ENCODE measurements at places on chromosomes 6 and 20.

DNA sequence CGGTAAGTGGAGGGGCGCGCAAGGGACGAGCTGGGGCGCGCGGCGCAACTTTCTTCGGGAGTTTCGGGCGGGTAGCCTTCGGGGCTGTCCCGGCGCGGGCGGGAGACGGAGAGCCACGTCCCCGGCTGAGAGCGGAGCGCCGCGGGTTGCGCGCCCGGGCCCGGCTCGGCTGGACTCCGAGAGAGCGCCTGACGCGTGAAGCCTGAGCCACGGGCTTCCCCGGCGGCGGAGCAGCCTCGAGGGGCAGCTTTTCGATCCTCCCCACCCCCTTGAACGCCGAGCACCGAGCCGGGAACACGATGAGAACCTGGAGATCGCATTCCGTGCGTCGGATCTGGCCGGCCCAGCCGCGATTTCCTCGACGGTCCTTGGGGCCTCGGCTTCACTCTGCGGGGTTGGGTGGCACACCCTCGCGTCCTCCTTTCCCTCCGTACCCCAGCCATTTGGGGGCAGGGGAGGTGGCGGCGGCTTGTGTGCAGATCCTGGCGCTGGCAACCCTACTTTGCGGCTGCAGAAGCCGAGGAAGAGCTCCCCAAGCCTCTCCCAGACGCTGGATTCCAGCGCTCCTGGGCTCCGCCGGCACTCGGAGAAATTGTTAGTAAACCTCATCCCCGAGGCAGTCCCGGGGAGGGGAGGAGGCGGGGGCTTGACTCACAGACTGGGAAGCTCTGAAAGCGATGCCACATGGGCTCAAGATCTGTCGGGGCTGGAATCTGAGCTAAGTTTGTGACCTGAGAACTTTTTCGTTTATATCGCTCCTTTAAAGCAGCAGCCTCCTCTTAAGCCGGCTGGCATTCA is 572 bp downstream of the DSE start:
- peak; percentile 59 for DNase-seq

- DNase-seq, result peak; percentile 41
These were observed 44.8 kb upstream of the SLC2A12 start for GRCh38 chr6:134097114-134097707.

DNA sequence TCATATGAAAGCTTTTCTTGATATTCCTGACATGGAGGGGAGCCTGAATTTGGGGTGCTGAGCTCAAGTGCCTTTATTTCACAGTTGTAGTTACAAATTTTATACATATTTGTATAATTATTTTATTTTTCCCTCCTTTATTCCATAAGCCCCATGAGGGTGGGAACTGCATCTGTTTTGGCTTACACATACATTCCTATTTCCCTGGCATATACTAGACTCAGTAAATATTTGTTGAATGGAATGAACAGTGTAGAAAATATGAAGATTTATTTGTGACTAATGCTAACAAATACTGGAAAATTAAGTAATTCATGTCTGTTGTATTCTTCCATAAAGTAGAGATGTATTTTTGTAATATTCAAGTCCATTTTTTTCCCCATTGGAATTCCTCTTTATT is 127.1 kb downstream of the MYO6 start:
- no peak for DNase-seq

- no peak for DNase-seq
These were observed 102.9 kb upstream of the FRMD1 start for GRCh38 chr6:168181876-168182275.

GRCh38 chr6:33967966-33968724 is 164.3 kb upstream of the MLN start:
- no peak for DNase-seq

DNA sequence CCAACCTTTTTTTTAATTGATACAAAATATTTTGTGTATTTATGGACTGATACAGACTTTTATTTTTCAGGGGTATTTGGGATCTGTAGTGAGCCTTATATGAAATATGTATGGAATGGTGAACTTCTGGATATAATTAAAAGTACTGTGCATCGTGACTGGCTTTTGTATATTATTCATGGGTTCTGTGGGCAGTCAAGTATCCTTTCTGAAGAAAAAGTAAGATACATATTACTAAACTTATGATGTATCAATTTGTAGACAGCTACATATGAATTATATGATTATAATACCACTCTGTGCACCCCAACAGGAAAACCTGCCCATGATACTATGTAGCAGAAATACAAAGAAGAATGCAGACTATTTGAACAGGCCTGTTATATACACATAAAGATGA is 47.2 kb downstream of the FIG4 start:
- no peak for DNase-seq

DNA sequence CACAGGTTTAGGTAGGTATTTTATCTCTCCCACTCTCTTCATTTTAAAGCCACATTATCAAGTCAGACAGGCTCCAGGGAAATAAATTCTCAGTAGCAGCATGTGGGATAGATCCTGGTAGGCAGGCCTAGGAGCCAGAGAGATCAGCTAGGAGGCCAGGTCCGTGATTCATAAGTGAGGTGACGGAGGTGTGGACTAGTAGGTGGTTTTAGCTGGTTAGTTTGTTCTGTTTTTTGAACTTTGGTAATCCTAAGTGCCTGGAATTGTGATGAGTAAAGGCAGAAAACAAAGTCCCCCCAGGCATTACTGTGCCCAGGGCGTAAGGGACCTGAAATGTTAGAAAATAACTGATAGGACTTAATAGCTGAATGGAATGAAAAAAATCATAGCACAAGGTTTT is 53.6 kb upstream of the E2F3 start:
- no peak for DNase-seq

GRCh38 chr20:63345328-63346100 is 15.6 kb downstream of the CHRNA4 start:
- DNase-seq, result no peak

- no peak for DNase-seq
These were observed 35.2 kb downstream of the SAMD3 start for GRCh38 chr6:130187335-130188206.

DNA sequence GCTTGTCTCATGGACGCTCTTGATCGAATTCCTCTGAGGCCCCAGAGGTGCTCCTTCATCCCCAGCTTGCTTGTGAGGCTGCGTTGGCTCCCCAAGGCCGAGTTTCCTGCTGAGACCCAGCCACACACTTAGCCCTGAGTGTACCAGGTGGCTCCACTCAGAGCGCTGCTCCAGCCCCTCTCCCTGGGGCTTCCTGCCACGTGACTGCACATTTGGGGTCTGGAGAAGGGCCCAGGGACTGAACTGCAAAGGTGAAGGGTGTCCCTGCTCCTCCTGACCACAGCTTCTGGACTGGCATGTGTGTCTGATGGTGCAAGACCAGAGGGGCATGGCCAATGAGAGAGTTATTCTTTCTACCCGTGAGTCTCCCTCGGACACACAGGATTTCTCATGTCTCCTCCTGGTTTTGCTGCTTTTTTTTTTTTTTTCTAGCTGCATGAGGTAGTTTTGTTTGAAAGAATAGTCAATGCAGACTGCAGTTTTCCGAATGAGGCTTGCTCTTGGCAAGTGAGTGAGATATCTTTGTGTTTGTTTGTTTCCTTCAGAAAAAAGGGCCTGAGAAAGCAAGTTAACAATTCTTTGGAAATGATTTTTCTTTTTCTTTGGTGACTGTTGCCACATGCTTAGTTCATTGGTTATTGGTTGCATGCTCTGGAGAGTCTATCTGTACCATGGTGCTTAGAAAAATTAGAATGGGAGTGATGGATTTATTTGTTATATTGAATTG is 3.1 kb upstream of the ZNF831 start:
- DNase-seq, result no peak

- DNase-seq, result no peak
These were observed 18.2 kb downstream of the AKAP12 start for GRCh38 chr6:151257985-151258445.

DNA sequence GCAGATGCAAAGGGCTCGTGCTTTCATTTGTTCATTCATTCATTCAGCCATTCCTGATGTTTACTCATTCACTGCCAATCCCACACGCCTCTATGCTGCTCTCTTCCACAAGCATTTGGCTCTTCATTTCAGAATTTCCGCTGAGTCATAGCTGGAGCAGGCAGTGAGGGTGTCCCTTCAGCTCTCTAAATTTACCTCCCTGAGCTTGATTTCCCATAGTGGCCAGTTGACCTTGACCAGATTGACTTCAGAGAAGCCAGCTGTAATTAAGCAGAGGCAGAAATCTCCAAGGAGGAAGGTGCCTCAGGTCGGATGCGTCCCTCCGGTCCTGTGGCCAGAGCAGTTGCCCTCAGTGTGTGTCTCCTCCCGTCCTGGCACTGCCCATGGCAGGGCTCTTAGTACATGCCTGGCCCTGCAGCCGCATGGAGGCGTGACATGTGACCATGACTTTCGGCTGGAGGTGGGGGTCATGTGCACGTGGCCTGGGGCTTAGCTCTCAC is 267.2 kb upstream of the ECI2 start:
- DNase-seq, result no peak

DNA sequence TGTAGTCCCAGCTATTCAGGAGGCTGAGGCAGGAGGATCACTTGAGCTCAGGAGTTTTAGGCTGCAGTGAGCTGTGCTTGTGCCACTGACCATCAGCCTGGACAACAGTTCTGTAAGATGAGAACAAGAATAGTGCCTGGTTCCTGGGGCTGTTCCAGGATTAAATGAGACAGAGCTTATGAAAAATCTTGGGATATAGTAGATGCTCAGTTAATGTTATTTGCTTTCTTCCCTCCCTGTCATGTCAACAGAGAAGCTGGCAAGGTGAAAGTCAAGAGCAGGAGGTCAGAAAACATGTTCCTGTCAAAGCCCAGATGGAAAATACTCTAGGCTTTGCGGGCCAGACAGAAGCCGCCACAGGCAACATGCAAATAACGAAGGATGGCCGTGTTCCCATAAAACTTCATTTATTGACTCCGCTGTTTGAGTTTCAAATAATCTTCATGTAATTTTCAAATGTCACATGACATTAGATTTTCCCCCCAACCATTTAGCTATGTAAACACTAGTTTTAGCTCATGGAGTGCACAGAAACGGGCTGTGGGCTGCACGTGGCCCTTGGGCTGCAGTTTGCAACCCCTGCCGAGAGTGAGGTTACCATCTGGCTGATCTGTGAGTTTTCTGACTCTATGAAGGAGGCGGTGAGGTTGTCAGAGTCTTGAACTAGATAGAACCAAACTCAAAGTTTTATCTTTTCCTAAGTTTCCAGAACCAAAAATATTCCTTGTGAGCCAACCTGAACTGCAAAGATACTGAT is 63.4 kb upstream of the PMEPA1 start:
- DNase-seq, result no peak

GRCh38 chr6:154686162-154686561 is 47.1 kb upstream of the SCAF8 start:
- no peak for DNase-seq

GRCh38 chr20:15236812-15237211 is 899.4 kb upstream of the FLRT3 start:
- DNase-seq, result no peak

GRCh38 chr6:132199343-132199742 is 201.9 kb downstream of the MOXD1 start:
- no peak for DNase-seq

DNA sequence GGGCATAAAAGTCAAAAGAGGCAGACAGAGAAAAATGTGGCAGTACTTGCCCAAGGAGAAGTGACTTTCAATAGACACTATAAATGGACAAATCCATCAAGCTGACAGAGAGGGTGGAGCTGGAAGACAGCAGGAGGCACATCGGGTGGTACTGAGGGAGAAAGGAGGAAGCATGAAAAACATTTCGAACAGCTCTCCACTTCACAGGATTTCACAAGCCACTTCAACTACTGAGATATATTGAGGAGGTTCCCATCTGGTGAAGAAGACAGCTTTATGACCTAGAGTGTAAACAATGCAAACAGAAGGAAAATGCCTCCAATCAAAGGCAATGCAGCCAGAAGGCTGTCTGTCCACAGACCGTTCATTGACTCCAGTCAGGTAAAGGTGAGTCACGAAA is 259.4 kb upstream of the ECI2 start:
- DNase-seq, result no peak

DNA sequence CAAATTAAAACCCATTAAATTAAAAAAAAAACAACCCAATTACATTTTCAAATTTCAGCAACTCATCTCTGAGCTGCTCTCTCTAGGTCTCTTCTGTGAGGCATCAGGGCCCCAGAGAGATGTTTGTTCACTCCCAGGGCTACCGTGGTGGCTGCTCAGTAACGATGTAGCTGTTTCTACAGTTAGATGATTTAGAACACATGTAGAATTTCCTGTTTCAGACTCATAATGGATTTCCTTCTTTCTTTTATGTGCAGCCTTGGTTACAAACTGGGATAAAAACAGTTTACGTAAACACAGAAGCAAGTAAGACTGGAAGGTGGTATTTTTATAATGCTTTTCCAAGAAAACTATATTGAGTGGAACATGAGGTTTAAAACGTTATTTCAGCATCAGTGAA is 116.1 kb upstream of the CCN2 start:
- DNase-seq, result no peak

GRCh38 chr6:87925373-87926060 is 122.1 kb upstream of the SPACA1 start:
- DNase-seq, result no peak
